Glomerular endothelial cell (primary cell): ENCODE measurements at places on chromosomes 6 and 20.

GRCh38 chr6:44428682-44429081 is 41.2 kb downstream of the CDC5L start:
- no peak for DNase-seq

DNA sequence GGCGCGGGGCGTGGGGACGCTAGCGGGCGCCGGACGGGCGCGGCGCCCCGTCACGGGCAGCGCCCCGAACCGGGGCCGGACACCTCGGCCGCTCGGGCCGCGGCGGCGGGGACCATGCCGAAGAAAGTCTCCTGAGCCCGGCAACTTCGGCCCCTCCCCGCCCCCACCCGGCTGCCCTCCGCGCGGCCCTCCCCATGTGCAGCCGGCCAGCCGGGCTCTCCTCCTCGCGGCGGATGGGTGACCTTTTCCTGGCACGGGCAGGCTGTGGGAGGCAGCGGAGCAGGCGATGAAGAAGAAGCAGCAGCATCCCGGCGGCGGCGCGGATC is 278 bp downstream of the UST start:
- DNase-seq: no peak

DNA sequence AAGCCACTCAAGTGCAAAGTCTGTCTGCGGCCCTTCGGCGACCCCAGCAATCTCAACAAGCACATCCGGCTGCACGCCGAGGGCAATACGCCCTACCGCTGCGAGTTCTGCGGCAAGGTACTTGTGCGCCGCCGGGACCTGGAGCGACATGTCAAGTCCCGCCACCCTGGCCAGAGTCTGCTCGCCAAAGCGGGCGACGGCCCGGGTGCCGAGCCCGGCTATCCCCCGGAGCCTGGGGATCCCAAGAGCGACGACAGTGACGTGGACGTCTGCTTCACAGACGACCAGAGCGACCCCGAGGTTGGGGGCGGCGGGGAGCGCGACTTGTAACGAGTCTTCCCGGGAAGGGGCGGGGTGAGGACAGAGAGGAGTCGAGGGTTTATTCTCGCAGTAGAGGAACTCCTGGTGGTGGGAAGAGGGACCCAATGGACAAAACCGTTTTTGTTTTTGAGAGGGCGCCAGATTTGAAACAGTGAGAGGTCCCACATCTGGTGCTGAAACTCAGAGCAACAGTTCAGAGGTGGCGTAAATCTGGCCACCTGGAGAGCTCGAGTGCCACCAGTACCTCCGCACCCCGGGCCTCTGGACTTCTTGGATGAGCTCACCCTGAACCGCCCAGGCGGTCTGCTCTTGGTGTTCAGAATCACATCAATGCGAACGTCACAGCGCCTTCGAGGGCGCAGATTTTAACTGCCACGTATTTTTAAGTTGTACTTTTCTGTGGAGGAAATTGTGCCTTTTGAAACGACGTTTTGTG is 8.0 kb downstream of the PRDM13 start:
- DNase-seq: no peak

DNA sequence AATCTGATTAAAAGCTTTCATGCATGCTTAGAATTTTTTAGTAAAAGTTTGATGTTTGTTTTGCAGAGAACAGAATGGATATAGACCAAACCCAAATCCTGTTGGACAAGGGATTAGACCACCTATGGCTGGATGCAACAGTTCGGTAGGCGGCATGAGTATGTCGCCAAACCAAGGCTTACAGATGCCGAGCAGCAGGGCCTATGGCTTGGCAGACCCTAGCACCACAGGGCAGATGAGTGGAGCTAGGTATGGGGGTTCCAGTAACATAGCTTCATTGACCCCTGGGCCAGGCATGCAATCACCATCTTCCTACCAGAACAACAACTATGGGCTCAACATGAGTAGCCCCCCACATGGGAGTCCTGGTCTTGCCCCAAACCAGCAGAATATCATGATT is 133.6 kb downstream of the NCOA3 start:
- DNase-seq: no peak

DNA sequence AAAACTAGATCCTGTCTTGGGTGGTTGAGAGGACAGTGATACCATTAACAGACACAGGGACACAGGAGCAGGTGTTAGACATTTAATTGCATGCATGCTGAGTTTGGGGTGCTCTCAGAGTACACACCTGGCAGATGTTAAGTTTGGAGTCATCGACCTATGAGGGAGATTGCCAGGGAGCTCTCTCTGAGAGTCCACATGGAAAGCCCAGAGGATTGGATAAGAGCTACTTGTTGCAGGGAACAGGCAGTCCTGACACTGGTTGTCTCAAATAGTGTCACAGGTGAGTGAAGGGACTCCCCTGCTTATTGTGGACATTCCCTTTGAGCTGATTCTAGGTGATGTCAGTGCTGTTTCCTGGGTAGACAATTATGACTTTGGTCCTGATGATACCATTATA is 3.1 kb downstream of the ATRN start:
- DNase-seq: no peak

GRCh38 chr6:85461798-85462170 is 11.9 kb downstream of the NT5E start:
- DNase-seq: no peak

- DNase-seq: no peak
These were observed 199.2 kb upstream of the HTR1E start for GRCh38 chr6:86738078-86738477.

DNA sequence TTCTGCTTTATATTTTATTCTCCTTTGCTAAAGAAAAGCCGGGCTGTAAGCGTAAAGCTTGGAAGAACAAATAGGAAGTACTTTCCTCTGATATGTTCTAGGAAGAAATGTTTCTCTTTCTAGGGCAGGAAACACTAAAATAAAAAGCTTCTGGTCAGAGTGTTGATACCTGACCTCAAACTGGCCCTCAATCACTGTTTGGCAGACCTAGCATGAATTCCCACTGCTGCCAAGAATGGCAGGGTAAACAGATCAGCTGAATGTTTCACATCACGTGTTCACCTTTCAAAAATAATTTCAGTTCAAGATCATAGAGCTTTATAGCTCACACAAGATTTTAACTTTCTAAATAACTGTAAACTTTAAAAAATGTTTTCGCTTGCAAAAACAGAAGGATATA is 2.9 kb downstream of the MPC1 start:
- peak; percentile 31 for DNase-seq

- DNase-seq: no peak
These were observed 1361.8 kb upstream of the CITED2 start for GRCh38 chr6:140736231-140736630.

- DNase-seq: no peak
These were observed 595.5 kb downstream of the COL12A1 start for GRCh38 chr6:74610352-74610751.

DNA sequence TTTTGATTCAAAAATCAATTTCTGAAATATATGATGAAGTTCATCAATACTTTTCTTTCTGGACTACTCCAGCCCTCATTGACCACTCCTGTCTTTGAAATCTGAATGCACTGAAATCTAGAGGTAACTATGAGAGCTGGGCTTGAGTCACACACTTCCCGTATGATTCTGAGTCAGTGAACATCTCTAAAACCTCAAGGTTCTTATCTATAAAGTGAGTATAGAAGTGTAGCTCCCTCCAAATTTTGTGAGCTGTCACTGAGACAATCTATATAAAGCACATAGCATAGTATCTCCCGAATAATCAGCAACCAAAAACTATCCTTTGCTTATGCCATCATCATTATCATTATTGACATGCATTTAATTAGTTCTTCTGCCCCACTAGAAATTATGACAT is 182.4 kb downstream of the TSHZ2 start:
- DNase-seq: no peak

- DNase-seq: no peak
These were observed 12.1 kb downstream of the ACSS2 start for GRCh38 chr20:34888468-34888867.

GRCh38 chr6:44575644-44576043 is 188.1 kb downstream of the CDC5L start:
- no peak for DNase-seq

DNA sequence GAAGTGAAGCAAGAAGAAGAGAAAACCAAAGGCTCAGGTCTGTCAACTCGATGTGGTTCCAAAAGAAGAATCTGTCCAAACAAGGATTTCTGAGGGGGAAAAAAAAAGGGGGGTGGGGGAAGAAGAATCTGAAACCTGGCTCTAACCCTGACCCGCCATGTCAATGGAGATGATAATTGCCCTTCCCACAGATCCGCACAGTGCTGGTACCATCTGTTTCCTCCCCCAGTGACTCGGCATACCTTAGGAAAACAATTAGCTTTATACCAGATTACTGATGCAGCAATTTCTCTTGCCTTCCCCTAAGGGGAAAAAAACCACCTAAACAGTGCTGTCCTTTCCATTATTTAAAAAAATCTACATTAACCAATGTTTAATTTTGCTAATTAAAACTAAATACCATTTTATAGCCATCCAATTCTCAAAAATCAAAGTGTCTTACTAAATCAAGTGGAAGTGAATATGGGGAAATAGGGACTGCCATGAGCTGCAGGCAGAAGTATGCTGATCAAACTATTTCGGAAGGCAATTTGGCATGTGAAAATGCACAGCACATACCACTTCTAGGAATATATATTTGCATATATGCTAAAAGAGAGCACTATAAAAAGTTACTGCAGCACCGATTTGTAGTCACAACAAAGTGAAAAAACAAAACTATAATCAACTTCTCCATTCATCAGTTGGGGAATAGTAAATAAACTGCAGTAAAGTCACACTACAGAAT is 46.8 kb downstream of the MAP7 start:
- DNase-seq: no peak

DNA sequence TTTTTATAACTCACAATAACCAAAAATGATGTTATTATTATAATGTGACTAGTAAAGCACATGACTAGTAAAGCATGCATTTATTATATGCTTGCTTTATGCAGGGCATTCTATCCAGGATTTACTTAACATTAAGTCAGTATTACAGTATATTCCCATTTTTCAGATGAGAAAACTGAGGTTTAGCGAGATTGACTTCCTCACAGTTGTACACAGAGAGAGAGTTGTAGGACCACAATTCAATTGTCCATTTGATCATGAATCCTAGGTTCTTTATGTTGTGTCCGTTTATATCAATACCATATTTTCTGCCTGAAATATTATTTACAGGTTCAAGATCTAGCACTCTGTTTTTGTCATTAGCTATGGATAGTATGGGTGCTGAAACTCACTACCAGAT is 301.5 kb downstream of the PRL start:
- DNase-seq: no peak

GRCh38 chr6:35092362-35093117 is 48.6 kb downstream of the TCP11 start:
- no peak for DNase-seq

DNA sequence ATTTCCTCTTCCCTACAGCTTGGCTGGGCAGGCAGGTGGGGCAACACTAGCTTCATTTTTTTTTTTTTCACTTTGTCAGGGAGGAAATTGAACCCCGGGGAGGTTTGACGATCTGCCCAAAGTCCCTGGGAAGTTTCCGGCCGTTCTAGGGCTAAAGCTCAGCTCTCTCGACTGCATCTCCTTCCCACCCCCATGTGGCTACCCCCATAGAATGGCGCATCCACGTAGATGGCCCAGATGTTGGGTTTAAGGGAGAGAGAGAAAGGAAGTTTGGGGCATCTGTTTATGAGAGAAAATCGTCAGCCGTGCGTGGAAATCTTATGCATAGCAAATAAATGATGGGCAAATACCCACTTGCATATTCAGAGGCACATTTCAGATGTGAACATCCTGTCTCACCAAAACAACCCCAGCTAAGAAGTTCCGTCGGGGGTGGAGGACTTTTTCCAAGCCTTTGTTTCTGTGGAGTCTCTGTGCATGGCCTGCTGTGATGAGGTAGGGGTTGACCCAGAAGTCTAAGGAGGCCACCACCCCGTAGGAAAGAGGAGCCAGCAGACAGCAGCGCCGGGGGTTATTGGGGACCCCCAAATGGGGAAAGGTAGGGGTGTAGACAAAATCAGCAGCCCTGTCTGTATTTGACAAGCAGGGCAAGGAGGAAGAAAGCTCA is 40.5 kb upstream of the ZNF831 start:
- DNase-seq: no peak

DNA sequence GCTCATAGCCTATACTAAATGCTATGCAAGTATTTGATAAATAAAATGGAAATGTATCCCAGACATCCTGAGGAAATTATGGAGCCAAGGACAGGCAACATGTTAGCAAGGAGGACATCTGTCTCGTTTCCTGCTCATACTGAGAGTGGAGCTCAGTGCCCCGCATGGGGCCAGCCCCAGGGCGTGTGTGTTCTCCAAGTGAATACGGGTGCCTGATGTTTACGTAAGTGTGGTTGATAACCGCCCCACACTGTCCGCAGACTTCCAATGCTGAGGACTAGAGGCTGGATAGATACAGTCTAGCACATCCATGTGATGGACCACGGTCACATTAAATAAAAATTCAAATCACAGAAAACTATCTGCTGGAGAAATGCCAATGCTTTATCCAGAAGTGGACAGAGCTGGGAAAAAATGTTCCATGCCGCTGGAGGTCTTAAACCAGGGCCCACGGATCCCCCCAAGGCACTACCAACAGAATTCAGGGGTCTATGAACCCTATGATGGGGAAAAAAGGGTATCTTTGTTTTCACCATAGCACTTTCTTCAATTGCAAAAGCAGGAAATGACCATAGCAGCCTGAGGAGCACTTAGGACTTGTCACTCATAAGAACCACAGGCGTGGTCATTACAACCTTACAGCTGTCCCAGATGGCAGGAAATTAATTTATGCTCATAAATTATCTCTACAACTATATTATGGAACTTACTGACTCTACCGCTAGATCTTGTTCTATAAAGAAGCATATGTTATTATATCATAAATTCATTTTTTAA is 24.9 kb downstream of the TGM2 start:
- DNase-seq: no peak

DNA sequence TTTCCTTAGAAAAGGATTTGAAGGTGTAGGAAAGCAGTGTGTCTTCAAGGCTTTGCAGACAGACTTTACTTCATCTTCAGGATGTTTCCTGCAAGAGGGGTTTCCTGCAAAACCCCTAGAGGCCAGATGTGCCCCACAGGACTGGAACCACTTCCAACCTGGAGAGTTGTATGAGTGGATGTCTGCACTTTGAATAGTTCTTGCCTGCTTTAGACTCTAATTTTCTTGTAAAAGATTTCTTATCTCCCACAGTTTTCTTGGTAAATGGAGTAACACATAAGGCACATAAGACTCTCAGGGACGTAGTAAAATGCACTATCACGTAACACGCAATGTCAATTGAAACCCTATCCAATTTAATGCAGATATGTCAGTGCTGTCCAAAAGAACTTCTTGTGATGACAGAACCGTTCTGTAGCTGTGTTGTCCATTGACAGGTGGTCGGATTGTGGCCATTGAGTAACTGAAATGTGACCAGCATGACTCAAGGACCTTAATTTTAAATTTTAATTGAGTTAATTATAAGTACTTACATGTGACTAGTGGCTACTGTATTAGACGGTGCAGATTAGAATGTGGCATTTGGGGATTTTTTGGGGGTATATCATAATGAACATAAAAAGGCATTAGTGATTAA is 118.7 kb downstream of the JARID2 start:
- no peak for DNase-seq

DNA sequence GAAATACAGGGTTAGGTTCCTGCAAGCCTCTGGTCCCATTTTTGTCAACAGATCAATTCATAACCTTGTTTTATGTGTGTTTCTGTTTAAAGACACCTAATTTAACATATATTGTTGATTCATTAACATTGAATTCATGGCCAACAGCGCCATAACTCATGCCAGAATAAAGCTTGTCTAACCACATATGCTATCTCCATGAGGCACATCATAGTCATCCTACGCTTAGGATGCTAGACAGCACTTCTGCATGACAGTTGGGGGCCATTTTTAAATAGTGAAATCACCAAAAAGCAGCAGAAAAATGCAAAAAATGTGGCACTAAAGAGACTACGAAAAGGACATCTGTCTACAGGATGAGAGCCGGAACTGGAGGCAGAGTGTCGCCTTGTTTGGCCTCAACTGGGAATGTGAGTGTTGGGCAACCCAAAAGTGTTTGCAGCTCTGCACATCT is 37.9 kb downstream of the TRAM2 start:
- no peak for DNase-seq
